Body of pancreas (tissue), 4 donors: ENCODE measurements at places on chromosomes 4 and X.

DNA sequence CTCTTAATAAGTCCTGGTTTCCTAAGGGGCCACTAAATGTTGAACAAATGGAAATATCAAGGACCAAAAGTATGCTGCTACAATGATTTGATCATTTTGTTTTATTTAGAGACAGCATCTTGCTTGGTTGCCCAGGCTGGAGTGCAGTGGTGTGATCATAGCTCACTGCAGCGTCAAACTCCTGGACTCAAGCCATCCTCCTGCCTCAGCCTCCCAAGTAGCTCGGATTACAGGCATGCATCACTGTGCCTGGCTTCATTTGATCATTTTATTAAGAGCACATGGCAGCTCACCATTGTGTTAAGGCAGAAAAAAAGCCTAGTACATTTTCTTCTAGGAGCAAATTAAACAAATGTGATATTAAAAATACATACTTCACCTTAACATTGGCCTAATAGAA is 52.7 kb downstream of the DCLK2 start:
- peaks cover 8% of the 10 kb centered on the region for H3K4me1 ChIP-seq
- DNase-seq, result no peak
- H3K27ac ChIP-seq, result no peak overlapping the region
- H3K4me3 ChIP-seq, result no peak overlapping the region

DNA sequence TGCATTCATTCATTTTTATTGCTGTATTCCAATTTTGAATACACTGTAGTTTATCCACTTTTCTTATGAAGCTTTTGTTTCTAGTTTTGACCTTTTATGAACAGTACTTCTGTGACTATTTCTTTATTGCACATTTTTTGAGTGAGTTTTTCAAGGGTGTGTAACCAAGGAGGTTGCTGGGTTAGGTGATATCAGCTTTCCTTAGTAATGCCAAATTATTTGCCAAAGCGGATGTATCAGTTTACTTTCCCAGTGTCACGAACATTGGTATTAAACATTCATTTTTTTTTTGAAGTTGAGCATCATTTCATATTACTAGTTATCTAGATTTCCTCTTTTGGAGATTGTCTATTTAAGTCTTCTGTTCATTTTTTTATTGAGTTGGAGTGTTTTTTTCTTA is 32.9 kb downstream of the STIM2 start:
- no peaks in the 10 kb centered on the region for H3K27me3 ChIP-seq
- H3K4me1 ChIP-seq, result peaks cover 8% of the 10 kb centered on the region
- DNase-seq, result no peak
- no peak overlapping the region for H3K27ac ChIP-seq
- no peaks in the 10 kb centered on the region for H3K36me3 ChIP-seq

DNA sequence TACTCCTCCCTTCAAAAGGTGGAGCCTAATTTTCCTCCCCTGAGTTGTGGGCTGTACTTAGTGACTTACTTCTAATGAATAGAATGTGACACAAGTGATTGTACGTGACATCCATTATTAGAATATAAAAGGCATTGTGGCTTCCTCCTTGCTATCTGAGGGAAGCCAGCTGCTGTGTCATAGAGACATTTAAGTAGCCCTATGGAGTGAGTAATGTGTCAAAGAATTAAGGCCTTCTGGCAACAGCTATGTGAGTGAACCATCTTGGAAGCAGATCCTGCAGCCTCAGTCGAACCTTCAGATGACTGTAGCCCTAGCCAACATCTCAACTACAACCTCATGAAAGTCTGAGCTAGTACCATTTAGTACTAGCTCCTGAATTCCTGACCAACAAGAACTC is 76.1 kb downstream of the BCOR start:
- no peak for DNase-seq
- H3K36me3 ChIP-seq, result no peaks in the 10 kb centered on the region
- H3K4me3 ChIP-seq, result no peak overlapping the region
- no peaks in the 10 kb centered on the region for H3K4me1 ChIP-seq
- H3K27me3 ChIP-seq, result no peaks in the 10 kb centered on the region

GRCh38 chr4:181529537-181529936 is 713.7 kb upstream of the TENM3 start:
- H3K27me3 ChIP-seq, result peaks cover 3% of the 10 kb centered on the region
- no peaks in the 10 kb centered on the region for H3K4me1 ChIP-seq
- no peak for DNase-seq

GRCh38 chr4:184318852-184319251 is 101.2 kb upstream of the ENPP6 start:
- no peak overlapping the region for H3K27ac ChIP-seq
- H3K36me3 ChIP-seq, result no peaks in the 10 kb centered on the region
- no peak for DNase-seq

GRCh38 chr4:38703635-38704034 is 39.6 kb downstream of the KLF3 start:
- H3K27ac ChIP-seq, result no peak overlapping the region
- no peak for DNase-seq
- H3K36me3 ChIP-seq, result no peaks in the 10 kb centered on the region

GRCh38 chr4:153426207-153426885 is 39.8 kb upstream of the TMEM131L start:
- no peaks in the 10 kb centered on the region for H3K27me3 ChIP-seq
- no peak overlapping the region for H3K27ac ChIP-seq
- DNase-seq, result no peak
- H3K4me1 ChIP-seq, result no peaks in the 10 kb centered on the region
- no peak overlapping the region for H3K4me3 ChIP-seq
- no peaks in the 10 kb centered on the region for H3K36me3 ChIP-seq

GRCh38 chr4:40842725-40843423 is 93.1 kb downstream of the NSUN7 start:
- no peaks in the 10 kb centered on the region for H3K4me1 ChIP-seq
- H3K27ac ChIP-seq, result no peak overlapping the region
- H3K36me3 ChIP-seq, result no peaks in the 10 kb centered on the region
- no peaks in the 10 kb centered on the region for H3K27me3 ChIP-seq

DNA sequence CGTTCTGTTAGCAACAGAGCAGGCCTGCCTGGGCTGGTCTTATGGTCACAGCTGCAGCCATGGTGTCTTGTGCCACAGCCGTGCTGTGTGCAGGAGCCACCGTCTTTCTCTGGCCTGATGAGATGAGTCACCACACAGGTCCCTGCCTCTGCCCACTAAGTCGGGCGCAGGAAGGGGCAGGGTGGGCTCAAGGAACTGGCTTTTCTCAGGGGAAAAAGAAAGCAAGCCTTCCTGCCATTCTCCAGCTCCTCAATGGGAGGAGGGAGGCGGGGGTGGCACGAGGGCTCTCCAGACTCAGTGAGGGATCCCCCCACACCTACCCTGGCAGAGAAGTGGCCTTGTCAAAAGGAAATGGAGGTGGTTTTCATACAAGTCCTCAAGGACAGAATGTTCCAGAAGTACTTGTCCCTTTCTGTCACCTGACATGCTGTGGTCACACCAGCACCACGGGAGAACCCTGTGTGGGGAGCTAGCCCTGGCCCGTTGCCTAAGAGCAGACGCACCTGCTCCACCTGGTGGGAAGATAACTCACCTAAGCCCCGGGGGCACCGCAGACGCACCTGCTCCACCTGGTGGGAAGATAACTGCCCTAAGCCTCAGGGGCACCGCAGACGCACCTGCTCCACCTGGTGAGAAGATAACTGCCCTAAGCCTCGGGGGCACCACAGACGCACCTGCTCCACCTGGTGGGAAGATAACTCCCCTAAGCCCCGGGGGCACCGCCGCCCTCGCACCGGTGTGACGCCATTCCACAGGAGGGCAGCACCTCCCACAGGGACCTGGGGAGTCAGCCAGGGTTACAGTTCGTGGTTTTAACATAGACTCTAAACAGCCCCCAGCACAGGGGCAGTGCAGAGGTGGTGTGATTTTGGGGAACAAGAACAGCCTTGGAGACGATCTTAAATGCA is 18.5 kb downstream of the UVSSA start:
- no peaks in the 10 kb centered on the region for H3K36me3 ChIP-seq
- H3K4me3 ChIP-seq, result no peak overlapping the region
- H3K27ac ChIP-seq, result no peak overlapping the region

GRCh38 chrX:126165401-126165720 is 728 bp downstream of the DCAF12L2 start:
- H3K27ac ChIP-seq, result no peak overlapping the region
- H3K4me1 ChIP-seq, result no peaks in the 10 kb centered on the region
- no peak for DNase-seq
- no peaks in the 10 kb centered on the region for H3K36me3 ChIP-seq
- H3K27me3 ChIP-seq, result no peaks in the 10 kb centered on the region

DNA sequence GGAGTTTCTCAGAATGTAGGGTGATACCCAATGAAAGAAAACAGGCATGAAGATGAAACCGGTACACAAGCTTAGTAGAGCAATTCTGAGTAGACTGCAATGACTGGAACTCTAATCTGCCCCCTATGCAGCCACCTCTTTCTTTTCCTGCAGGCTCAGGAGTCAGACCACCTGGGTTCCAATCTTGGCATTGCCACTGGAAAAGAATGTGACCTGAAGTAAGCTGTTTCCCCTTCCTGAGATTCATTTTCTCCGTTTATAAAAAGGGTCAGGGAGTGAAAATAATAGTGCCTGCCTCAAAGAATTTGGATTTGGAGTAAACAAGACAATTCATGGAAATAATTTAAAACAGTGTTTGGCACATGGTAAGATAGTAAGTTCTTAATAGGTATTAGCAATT is 1464.0 kb downstream of the PCDH7 start:
- H3K4me1 ChIP-seq, result no peaks in the 10 kb centered on the region
- H3K36me3 ChIP-seq, result no peaks in the 10 kb centered on the region
- DNase-seq, result no peak
- no peak overlapping the region for H3K4me3 ChIP-seq

DNA sequence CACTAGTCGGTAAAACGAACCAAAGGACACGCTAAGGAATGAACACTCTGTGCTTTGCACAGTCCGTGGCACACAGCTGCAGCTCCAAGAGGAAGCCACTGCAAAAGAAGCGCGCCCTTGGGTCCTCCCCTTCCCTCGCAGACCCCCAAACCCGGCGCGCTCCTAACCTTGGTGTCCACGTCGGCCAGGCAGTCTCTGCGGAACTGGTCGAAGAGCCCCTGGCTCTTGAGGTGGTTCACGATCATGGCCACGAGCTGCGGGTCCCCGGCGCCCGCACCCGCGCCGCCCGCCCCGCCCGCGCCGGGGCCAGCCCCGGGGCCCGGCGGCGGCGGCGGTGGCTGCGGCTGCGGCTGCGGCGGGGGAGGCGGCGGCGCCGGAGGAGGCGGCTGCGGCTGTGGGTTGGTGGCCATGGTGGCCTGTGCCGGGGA is 333 bp downstream of the BOD1L1 start:
- H3K27me3 ChIP-seq, result no peaks in the 10 kb centered on the region
- peak overlapping the region; percentile 92 for H3K27ac ChIP-seq

DNA sequence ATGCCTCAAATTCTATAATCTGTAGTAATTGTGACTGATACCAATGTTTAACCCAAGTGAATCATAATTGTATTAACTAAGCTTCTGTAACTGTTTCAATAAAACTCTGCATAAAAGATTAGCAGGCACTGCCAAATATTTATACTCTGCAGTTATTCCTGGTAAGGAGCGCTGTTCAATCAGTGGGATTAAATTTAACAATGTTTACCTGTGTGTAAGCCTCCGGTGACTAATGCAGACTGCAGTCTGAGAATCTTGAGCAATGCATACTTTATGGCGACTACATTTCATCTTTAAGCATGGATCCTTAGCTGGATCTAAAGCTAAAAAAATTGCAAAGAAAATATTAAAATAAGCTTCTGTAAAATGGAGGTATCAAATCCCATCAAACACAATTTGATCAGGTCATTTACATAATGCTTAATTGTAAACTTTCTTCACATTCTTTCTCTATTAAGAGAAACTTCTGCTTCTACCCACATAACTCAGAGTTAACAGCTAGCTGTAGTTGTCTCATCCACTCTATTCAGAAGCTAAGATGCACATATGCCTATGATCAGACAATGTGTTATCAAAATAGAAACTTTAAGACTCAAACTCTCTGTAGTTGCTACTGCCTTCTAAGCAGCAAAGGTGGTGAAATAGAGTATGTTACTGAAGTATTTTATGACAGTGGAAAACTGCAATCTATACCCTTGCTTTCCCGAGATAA is 234.0 kb downstream of the SPOCK3 start:
- H3K4me1 ChIP-seq, result peaks cover 6% of the 10 kb centered on the region
- H3K27ac ChIP-seq, result no peak overlapping the region
- DNase-seq, result no peak
- H3K36me3 ChIP-seq, result no peaks in the 10 kb centered on the region

DNA sequence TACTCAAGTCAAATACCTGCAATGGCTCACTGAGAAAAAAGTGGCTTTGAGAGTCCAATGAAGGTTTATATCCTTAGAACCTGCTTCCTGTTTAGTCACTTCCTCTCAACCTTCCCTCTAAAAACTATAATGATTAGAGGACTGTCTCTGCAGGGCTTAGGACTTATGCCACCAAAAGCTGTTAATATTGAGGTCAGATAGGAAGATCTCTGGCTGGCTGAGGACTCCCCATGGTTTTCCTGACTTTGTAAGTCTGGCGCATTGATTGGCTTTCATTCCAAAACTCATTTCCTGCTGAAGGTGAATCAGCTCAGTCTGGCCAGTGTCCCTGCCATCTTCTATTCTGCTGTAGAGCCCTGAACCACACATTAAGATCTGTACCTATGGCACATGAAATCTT is 140.9 kb upstream of the ANK2 start:
- DNase-seq, result no peak
- no peaks in the 10 kb centered on the region for H3K36me3 ChIP-seq
- H3K4me3 ChIP-seq, result no peak overlapping the region
- no peak overlapping the region for H3K27ac ChIP-seq
- no peaks in the 10 kb centered on the region for H3K4me1 ChIP-seq
- H3K27me3 ChIP-seq, result no peaks in the 10 kb centered on the region

DNA sequence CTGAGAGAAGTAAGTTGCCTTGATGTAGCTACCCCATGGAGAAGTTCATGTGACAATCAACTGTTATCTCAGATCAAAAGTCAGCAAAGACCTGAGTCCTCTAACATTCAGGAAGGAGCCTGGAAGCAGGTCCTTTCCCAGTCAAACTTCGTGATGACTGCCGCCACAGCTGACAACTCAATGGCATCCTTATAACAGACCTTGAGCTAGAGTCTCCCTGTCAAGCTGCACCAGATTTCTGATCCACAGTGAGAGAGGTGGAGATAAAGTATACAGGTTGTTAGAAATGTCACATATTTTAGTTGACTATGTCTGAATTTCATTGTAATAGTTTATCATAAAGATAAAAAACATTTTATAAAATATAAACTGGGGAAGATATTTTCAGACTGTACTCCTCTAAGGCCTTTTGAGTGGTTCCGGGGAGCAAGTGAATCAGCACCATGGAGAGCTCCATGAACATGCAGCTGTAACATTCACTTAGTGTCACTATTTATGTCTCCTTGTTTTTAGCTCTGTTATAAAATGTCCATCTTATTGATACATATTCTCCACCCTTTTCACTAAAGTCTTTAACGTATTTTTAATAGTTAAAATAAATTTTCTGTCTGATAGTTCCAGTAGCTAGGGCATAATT is 1653.5 kb upstream of the AGA start:
- H3K36me3 ChIP-seq, result no peaks in the 10 kb centered on the region
- H3K27ac ChIP-seq, result no peak overlapping the region
- no peaks in the 10 kb centered on the region for H3K27me3 ChIP-seq
- DNase-seq, result no peak
